Activated naive CD4-positive, alpha-beta T cell treated with anti-CD3 and anti-CD28 coated beads, Interleukin-2, amount 10 ng/mL, durations not matched to agents 7 days and 5 days (primary cell): ENCODE measurements at places on chromosomes 2 and 18.
A peak's percentile ranks its signal among the peaks of the same experiment; 100 is the strongest.

GRCh38 chr2:11260979-11261378, 83.5 kb downstream of the ROCK2 start:
- H3K4me3 ChIP-seq: no peak overlapping the region
- no peak overlapping the region for H3K27ac ChIP-seq
- DNase-seq: no peak
- no peaks in the 10 kb centered on the region for H3K27me3 ChIP-seq
- H3K4me1 ChIP-seq: no peaks in the 10 kb centered on the region
- peaks cover 7% of the 10 kb centered on the region for H3K36me3 ChIP-seq

- no peak overlapping the region for H3K27ac ChIP-seq
- no peak overlapping the region for H3K4me3 ChIP-seq
- H3K36me3 ChIP-seq: peaks cover 2% of the 10 kb centered on the region
Measured at GRCh38 chr2:200311139-200311538, 4.6 kb downstream of the SPATS2L start.

DNA sequence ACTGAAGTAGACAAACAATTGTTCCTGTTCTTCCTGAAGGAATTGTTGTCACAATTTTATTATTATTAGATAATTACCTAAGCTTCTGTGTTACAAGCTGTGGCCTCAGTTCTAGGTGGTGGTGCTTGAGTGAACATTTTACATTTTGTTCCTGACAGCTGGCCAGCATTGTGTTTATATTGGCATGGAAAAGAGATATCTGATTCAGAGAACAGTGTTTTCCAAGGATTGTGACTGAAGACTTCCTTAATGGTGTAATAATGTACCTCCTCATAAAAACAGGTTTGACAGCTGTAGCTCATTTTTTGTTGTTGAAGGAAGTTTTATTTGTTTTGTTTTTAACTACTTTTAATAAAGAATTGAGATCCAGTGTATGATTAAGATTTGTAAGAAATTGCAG, 95.2 kb downstream of the EPB41L5 start:
- H3K36me3 ChIP-seq: peaks cover 10% of the 10 kb centered on the region
- no peak overlapping the region for H3K27ac ChIP-seq
- no peak for DNase-seq
- peaks cover 29% of the 10 kb centered on the region for H3K4me1 ChIP-seq
- no peaks in the 10 kb centered on the region for H3K27me3 ChIP-seq

DNA sequence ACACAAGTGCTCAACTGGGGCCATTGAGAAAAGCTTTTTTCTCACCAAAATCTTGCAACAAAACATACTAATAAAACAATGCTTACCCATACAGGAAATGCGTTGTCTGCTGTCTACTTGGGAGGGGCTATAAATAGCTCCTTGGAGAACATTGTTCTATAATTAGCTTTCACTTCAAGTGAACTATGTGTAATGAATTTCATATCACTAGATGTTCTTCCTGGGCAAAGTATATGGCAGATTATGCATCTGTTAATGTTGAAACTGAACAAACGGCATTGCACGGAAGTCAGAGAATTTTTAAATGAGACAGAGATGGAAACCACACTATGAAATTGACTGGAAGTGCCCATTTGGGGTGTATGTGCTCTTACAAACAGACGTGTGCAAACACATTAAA, 6.4 kb upstream of the NPAS2 start:
- peak overlapping the region; percentile 89 for H3K27ac ChIP-seq
- H3K4me1 ChIP-seq: peaks cover 48% of the 10 kb centered on the region
- H3K4me3 ChIP-seq: no peak overlapping the region
- no peaks in the 10 kb centered on the region for H3K36me3 ChIP-seq
- DNase-seq: no peak

DNA sequence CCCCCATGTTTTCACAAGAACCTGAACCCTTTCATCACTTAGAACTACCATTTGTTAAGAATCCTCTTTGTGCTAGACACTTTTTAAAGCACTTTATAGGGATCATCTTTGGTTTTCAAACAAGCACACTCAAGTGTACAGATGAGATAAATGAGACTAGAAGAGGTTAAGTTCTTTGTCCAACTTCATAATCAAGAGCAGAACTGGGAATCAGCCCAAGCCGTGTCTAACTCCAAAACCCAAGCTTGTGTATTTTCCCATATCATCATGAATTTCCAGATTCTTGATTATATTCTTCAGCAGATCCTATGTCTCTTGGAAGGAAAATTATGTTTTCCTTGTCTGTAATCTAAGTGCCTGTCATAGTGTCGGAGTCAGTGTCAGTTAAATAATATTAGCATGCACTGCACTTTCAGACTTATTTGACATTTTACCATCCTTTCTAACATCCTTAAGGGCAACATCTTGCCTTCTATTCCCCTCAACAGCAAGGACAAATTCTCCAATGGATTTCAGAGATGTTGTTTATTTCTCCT, 123.0 kb upstream of the SETBP1 start:
- H3K4me1 ChIP-seq: no peaks in the 10 kb centered on the region
- DNase-seq: no peak
- no peaks in the 10 kb centered on the region for H3K27me3 ChIP-seq
- H3K27ac ChIP-seq: no peak overlapping the region
- no peak overlapping the region for H3K4me3 ChIP-seq
- H3K36me3 ChIP-seq: no peaks in the 10 kb centered on the region

- H3K4me1 ChIP-seq: peaks cover 19% of the 10 kb centered on the region
- H3K27ac ChIP-seq: peak overlapping the region; percentile 93
- peak; percentile 37 for DNase-seq
- no peaks in the 10 kb centered on the region for H3K27me3 ChIP-seq
- H3K4me3 ChIP-seq: peak overlapping the region; percentile 61
- peaks cover 13% of the 10 kb centered on the region for H3K36me3 ChIP-seq
Measured at GRCh38 chr18:38940863-38941531, 1375.4 kb upstream of the CELF4 start.

GRCh38 chr2:61460163-61460562, 10.7 kb downstream of the USP34 start:
- H3K4me1 ChIP-seq: peaks cover 47% of the 10 kb centered on the region
- H3K27ac ChIP-seq: no peak overlapping the region
- no peak for DNase-seq
- no peak overlapping the region for H3K4me3 ChIP-seq

GRCh38 chr2:207110310-207110709, 55.4 kb downstream of the KLF7 start:
- H3K36me3 ChIP-seq: peaks cover 77% of the 10 kb centered on the region
- no peak overlapping the region for H3K4me3 ChIP-seq
- no peak overlapping the region for H3K27ac ChIP-seq
- peaks cover 39% of the 10 kb centered on the region for H3K4me1 ChIP-seq
- no peaks in the 10 kb centered on the region for H3K27me3 ChIP-seq
- no peak for DNase-seq

DNA sequence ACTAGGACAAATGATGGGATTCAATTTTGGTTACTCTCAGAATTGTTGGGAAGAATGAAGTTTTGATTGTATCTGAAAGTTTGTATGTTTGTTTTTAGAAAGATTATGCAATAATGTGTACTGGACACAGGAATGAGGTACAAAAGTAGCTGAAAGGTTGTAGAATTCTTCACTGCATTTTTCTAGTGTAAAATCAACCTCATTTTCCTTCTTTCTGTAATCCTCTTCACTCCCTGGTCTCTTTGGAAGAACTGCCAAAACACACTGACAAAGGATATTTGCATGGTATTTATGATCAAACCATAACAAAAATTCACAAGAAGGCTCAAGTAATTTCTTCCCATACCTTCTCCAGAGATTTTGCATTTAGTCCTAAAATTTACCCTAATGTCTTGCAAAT, 110.7 kb downstream of the ZEB2 start:
- H3K36me3 ChIP-seq: no peaks in the 10 kb centered on the region
- no peak overlapping the region for H3K4me3 ChIP-seq
- no peak overlapping the region for H3K27ac ChIP-seq
- no peaks in the 10 kb centered on the region for H3K4me1 ChIP-seq
- H3K27me3 ChIP-seq: peaks cover 3% of the 10 kb centered on the region
- no peak for DNase-seq

- no peak for DNase-seq
- H3K27ac ChIP-seq: no peak overlapping the region
- peaks cover 5% of the 10 kb centered on the region for H3K27me3 ChIP-seq
- no peak overlapping the region for H3K4me3 ChIP-seq
Measured at GRCh38 chr2:226818930-226819329, 16.9 kb upstream of the RHBDD1 start.

DNA sequence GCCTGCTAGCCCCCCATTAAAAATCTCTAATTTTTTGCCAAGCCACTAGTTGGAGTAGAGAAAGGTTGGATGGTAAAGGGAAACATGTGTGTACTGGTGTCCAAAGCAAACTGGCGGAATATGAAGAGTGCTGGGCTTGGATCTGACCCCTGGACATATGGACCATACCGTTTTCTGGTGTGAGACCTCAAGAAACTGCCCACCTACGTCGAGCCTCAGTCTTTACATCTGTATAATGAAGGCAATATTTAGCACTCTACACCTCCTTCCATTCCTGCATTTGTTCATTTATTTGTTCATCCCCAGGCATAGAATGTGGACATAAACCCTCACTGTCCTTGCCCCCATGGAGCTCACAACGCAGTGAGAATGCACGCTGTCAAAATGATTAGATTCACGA, 142.4 kb downstream of the RHBDD1 start:
- peaks cover 7% of the 10 kb centered on the region for H3K36me3 ChIP-seq
- no peaks in the 10 kb centered on the region for H3K27me3 ChIP-seq
- H3K4me1 ChIP-seq: peaks cover 34% of the 10 kb centered on the region
- H3K4me3 ChIP-seq: no peak overlapping the region
- peak overlapping the region; percentile 4 for H3K27ac ChIP-seq

DNA sequence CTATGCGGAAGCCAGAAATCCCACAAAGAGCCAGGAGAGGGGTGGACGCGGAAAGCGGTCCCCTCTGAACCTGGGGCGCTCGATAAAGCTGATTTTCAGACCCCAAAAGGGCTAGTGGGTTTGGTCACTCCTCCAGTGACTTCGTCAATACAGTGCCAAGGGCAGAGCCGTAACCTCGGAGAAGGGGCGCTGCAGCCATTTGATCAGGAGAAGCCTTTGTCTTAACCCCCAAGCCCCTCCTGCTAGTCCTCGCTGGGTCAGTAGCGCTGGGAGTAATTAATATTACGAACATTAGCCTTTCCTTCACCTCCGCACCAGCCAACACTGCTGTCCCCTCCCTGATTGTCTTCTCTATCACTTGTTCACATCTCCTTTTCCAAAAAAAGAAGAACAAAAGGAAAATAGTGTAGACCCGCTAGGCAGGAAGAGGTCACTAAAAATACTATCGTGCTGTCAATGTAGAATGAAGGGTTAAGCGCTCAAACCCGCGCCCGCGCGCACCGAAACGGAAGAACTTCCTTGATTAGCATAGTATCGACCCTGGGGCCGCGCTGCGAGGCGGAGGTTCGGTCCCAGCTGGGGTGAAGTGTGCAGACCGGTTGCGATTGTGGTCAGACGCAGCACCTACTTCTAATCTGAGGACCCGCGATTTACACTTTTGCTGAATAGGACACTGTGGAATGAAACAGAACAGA, 63.2 kb upstream of the MAPRE2 start:
- H3K27ac ChIP-seq: no peak overlapping the region
- H3K4me1 ChIP-seq: peaks cover 26% of the 10 kb centered on the region
- H3K36me3 ChIP-seq: no peaks in the 10 kb centered on the region
- peak; percentile 66 for DNase-seq
- peaks cover 36% of the 10 kb centered on the region for H3K27me3 ChIP-seq
- peak overlapping the region; percentile 90 for H3K4me3 ChIP-seq
